ENCODE measurements at places on chromosomes 11 and 22.

- peak; percentile 64 for DNase-seq
Observed at GRCh38 chr11:73404048-73404447, 27.8 kb downstream of the RELT start.

- no peak for DNase-seq
Observed at GRCh38 chr11:66970371-66970806, 4.7 kb upstream of the C11orf86 start.

DNA sequence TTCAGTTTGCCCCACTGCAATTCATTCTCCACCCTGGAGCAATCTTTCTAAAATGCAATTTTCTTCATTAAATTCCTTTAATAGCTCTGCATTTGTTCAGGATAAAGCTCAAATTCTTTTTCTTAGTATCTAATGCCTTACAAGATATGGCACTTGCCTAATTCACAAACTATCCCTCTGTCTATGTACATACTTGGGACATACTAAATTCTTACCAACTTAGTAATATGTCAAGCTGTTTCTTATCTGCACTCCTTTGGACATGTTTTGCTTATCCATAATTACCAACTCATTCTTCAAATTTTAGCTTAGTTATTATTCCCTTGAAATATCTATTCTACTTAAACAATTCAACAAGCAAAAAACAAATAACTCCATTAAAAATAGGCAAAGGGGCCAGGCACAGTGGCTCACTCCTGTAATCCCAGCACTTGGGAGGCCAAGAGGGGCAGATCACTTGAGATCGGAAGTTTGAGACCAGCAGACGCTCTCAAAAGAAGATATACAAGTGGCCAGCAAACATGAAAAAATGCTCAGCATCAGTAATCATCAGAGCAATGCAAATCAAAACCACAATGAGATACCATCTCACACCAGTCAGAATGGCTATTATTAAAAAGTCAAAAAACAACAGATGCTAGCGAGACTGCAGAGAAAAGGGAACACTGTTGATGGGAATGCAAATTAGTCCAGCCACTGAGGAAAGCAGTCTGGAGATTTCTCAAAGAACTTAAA is 96.9 kb downstream of the FAM76B start:
- no peak for DNase-seq

GRCh38 chr22:40610329-40610850 is 26.1 kb downstream of the MRTFA start:
- no peak for DNase-seq

DNA sequence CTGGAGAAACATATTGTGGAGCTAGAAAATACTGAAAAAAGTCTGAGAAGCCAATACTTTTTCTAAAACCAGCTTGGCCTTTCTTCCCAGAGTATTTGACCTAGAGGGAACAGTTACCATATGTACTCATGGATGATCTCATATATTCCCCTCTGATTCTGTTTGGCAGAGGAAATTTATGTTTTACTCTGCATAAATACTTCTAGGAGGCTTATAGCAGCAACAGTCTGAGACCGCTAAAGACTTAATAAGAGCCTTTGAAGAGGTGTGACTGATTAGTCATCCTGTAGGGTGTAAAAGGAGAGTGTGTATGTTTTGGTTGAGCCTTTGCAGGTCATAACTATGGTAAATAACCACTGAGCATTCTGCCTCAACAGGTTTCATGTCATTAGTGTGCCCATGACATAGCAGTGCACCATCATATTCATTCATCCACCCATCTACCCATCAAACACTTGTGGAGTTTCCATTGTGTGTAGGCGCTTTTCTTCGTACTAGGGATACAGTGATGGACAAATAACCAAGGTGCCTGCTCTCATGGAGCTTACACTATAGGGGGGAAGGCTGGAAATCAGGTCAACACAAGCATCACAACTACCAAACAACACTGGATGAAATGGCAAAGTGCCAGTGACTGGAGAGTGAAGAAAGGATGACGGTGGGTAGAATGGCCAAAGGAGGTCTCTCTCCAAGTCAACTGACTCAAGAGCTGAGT is 44.5 kb downstream of the TRAF6 start:
- no peak for DNase-seq

GRCh38 chr11:61598886-61599868 is 18.3 kb upstream of the SYT7 start:
- DNase-seq = no peak

DNA sequence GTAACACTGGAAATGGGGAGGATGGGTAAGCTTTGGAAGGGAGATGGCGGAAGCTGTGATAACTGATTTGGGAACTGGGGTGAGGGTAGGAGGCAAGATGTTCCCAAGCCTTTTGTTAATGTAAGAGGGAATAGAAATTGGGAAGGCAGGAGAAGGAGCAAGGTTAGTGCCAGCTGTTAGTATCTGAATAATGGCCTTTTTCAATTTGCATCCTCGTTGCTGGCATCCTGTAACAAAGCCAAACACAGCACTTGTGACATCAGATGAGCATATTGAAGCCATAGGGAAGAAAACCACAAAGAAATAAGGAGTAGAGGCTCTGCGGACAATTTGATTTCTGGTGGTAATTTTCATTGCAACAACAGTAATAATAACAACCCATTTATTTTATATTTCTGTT is 70.9 kb upstream of the CLMP start:
- DNase-seq = no peak

DNA sequence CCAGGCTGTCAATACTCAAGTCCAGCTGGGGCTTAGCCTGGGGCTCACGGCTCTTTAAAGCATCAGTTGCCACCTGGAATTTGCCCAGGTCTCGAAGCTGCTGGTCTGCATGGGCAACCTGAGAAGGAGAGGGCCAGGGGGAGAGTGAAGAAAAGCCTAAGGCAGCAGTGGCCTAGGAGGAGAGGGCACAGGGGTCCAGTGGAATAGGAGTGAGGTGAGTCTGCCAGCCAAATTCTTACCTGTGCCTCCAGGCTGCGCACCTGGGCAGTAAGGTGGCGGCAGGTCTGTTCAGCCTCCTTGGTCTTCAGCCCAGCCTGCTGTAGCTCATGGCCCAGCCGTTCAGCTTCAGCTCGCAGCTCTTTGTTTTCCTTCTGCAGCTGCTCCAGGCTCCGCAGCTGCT is 10.0 kb downstream of the IL18BP start:
- no peak for DNase-seq

- DNase-seq = peak; percentile 53
Observed at GRCh38 chr22:25130462-25130861, 69.2 kb upstream of the CRYBB3 start.

DNA sequence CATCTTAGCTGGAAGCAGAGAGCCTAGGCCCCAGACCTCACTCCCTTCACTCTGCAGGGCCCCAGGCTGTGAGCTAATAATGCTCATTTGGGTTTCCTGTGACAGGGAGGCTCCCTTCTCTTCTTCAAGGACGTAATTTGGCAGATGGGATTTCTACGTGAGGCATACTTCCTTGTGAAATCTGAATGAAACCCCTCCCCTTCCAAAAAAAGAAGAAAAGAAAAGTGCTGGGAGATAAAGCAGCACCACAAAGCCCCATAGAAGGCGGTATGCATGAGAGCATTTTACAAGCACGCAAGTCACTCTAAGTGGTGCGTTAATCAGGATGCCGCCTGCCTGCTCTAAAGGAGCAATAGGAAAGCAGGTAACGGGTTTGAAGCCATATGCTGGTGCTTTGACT is 5.7 kb downstream of the P2RX3 start:
- no peak for DNase-seq

DNA sequence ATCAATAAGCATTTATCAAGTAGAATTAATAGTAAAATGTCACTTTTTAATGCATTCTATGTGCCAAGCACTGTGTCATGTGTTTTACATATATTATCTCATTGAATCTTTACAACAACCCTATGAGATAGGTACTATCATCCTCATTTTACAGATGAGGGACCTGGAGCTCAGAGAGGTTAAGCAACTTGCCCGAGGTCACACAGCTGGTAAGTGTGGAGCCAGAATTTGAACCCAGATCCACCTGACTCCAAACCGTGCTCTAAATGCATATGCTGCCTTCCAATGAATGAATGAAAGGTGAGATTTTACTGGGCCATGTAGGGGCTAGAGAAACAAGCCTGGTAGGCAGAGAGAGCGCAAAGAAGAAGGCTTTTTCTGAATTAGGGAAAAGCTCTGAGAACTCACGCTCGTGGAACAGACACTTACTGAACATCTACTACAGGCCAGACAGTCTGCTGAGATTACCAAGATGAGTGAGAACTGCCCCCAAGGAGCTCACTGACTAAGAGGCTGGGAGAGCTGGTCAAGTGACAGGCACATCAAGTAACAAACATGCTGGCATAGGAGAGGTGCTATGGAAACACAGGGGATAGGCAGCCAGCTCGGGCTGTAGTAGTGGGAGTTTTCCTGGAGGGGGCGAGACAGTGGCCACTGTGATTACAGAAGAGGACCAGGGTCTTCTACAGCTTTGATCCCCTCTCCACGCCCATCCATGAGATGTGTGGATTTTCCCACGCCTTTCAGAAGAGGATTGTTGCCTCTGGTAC is 4.4 kb downstream of the ABCG4 start:
- DNase-seq = no peak

- DNase-seq = peak; percentile 45
Observed at GRCh38 chr11:45662665-45663485, 2.5 kb downstream of the CHST1 start.

DNA sequence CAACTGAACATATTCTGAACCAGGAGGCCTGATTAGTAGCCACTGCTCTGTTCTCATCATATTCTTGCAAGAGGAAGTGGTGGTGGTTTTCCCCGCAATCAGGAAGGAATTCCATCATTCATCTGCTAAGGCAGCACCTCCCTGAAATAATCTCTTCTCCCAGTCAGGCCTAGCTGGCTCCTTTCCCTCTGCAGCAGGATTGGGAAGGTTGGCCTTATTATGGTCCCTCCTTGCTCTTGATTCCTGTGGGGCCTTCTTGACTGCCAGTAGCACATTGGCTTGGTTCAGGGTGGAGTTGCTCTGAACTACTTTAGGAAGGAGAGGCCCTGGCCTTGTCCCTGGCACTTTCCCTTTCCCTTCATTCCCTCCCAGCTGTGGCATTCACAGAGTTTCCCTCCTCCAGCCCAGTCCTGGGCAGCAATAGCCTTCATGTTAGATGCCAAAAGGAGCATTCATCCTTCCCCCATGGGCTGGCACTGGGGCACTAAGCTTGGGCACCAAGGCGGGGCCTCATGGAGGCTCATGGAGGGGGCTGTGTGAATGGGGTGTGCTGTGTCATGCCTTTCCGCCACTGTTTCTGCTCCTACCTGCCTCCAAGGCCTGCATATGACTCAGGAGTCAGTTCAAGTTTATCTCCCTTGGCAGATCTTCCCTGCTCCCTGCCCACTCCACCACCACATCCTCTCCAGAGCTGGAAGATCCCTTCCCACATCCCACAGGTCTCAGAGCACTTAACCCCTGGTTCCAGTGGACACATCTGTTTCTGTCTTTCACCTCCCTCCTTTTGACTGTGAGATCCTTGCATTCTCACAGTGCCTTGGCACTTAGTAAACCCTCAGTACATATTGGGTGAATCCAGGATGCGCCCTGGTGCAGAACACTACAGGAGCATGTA is 27.6 kb upstream of the CD44 start:
- no peak for DNase-seq

- no peak for DNase-seq
Observed at GRCh38 chr11:70668204-70669202, 270.2 kb downstream of the CTTN start.

DNA sequence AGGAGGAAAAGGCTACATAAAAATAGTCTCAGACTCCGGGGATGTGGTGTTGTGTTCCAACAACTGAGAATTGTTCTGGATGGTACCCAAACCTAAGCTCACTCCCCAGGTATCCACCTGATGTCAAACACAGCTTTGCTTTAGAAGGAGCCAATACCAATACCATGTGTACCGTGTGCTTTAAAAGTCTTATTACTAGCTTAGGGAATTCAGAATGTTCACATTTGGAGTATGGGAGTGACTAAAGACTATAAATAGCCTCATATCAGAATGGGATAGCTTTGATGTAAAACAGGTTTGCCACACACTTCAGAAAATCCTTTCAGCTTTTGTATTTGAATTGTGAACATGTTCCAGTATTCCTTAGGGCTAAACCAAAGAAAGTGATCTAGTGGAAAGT is 248.7 kb upstream of the ARHGAP42 start:
- no peak for DNase-seq

DNA sequence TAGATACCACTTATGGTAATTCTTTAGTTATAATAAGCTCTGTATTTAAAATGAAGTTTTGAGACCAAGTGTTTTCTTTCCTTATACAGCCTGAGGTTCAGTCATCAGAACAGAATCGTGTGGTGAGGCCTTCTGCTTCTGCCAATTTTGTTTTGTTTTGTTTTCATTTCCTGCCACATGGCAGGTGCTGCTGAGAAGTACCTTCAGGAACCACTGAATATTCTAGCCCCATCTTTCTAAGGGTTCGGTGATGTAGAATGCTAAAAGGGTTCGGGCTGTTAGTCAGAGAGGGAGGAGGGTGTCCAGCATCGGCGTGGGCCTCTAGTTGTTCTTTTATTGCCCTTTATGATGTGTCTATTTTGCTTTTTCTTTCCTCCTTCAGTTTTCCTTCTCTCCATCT is 25.8 kb downstream of the TNRC6B start:
- no peak for DNase-seq

GRCh38 chr22:12697441-12697840 is 2830.6 kb upstream of the OR11H1 start:
- DNase-seq = no peak

GRCh38 chr11:132312161-132312560 is 941.7 kb downstream of the NTM start:
- DNase-seq = no peak

- DNase-seq = no peak
Observed at GRCh38 chr11:110311783-110312579, 15.6 kb upstream of the RDX start.

GRCh38 chr11:12331239-12331874 is 46.0 kb upstream of the PARVA start:
- peak; percentile 53 for DNase-seq

GRCh38 chr22:23256986-23257888 is 76.9 kb downstream of the BCR start:
- no peak for DNase-seq

GRCh38 chr11:131944736-131945135 is 574.3 kb downstream of the NTM start:
- no peak for DNase-seq

DNA sequence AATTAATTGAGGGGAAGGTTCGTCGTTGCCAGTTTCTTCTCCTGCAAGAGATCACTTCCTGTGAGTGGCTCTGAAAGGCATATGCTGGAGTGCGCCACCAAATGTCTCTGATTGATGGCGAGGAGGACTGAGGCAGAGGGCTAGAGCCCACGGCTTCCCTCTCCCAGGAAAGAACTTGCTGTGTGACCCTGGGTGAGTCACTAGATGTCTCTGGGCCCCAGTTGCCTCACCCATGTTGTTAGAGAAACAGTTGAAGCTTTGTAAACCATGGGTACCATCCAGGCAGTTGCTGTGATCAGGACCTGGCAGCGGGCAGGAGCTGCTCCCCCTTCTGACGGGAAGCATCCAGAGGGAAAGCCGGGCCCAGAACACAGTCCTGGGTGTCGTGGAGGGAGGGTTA is 3.2 kb downstream of the ABCG4 start:
- no peak for DNase-seq

- DNase-seq = no peak
Observed at GRCh38 chr22:19744350-19745006, 16.1 kb upstream of the TBX1 start.
